ENCODE measurements at places on chromosomes 2 and 18. TPM values are rescaled to one million over a fixed set of nuclear protein-coding genes. Genes with fewer than 3 reads are reported as not detected.

GRCh38 chr18:56903686-56904085 is 243.2 kb upstream of the BOD1L2 start:
- DNase-seq: no peak

DNA sequence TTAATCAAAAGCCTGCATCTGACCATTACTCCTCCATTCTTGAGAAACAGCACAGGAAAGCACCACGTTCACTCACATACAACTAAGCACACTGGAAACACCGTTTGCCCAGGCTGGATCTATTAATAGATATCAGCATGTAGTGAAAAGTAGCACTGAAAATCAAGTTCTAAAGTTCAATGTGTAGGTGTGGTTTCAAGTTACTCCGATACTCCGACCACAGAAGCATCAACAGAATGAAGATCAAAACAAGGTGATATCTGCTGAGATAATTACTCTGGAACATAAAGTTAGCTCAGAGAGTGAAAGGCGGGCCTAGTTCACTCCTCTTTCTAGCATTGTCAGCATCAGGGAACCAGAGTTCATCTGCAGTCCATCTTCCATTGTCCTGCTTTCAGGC is 1367.4 kb upstream of the ACVR2A start:
- DNase-seq: no peak

DNA sequence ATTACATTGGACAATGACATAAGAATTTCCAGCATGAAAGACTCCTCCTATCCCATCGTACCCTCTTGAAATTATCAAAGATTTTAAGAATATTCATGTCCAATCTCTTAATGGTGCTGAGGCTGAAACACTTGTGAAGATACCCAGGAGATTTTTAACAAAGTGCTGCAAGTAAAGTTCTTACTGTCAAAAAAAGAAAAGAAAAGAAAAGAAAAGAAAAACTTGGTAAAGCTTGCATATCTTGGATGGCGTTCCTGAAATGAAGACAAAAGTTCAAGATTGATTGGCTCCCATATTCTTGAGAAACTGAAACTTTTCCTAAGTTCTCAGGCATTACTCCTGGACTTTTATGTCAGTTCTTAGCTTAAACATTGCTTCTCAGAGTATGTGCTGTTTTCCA is 1010.5 kb upstream of the PIK3C3 start:
- DNase-seq: no peak

DNA sequence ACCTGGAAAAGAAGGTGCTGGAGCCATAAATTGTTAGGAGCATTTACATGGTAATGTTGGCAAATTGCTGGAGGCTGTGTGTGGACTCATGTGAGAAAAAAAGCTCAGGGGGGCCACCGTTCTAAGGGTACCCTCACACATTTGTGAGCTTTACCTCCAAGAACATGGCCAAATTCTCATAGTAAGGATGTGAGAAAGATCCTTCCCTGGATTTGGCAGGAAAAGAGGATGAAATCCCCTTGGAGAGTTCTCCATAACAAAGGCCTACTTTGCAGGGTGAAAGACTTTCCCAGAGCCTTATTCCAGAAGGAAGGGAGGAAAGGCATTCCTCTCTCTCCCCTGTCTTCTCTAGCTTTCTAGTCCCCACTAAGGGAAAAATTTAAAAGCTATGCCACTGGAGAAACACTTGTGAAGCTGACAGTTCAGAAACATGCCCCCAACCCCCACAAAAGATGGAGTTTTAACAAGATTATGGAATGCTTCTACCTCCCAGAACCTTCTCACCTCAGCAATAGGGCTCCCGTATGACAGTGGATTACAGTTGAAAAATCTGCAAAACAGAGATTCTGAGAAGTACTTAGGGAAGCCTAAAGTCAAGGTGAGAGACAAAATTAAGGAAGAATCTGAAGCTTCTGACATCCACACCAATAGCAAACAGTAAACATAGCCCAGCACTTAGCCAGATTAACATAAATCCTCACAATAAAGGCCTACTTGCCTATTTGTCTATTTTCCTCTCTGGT is 20.2 kb upstream of the ERMN start:
- no peak for DNase-seq

DNA sequence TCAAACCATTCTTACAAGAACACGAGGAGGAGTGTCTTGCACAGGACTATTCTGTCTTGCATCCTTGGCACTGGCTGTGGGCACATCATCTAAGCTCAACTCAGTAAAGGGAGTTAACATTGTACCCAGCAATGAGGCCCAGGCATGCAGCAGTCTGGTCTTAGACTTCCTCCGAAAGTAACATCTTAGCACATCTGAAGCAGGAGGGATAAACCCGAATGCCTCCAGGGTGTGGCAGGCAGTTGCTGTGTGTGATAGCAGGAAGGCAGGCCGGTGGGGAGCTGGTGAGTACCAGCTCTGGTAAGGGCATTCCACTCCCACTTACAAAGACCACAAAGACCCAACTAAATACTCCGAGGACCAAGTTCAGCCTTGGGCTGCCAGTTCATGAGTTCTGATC is 206.3 kb downstream of the TSN start:
- no peak for DNase-seq

GRCh38 chr2:161990036-161990435 is 84.0 kb downstream of the DPP4 start:
- no peak for DNase-seq

DNA sequence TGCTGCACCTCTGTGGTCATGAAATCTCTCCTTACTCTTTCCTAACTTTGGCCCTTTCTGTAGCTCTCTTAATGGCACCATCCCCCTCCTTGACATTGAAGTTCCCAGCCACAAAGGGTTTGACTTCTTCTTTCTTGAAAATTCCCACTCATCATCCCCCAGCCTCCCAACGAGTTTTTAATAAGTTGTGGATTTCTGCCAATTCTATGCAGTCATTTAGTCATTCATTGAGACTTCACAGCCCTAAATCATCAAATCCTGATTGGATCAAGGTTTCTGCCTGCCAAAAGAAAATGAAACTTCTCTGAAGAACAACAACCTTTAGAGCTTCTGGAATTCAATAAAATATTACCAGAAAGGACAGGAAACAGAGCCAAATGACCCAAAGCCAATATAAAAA is 354.3 kb downstream of the CLIP4 start:
- DNase-seq: no peak

GRCh38 chr2:9693196-9693491 is 62.3 kb upstream of the YWHAQ start:
- no peak for DNase-seq

DNA sequence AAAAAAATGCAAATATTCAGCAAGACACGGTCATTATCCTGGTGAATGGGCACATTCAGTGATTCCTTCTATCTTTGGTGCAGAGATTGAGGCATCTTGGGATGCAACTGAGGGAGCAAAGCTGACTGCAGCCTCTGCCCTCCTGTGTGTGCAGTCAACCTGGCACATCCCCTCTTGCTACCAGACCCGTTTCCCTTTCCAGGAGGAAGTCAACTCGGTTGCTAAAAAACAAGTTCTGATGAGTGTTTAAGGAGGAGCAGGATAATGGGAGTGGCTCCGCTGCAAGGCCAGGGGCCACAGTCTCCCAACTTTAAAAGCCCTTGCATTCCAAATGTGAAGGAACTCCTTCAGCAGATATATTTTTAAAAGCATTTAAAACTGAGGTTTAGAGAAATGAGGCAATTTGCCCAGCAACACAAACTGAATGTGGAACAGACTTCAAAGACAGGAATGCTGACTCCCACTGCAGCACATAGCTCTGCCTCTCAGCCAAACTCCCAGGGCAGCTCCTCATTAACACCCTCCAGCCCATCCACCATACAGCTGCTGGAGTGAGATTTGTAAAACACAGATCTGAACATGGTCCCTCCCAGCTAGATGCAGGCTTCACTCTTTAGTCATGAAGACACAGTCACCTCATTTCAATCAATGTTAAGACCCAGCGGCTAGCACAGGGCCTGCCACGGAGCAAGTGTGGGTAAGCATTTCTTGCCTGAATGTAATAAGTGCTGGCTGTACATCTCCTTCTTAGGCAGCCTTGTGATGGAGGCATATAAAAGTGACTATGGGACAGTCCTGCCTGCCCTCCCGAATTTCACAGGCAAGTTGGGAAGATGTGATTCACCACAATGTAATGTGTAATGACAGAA is 54.3 kb downstream of the VSNL1 start:
- no peak for DNase-seq

- DNase-seq: no peak
These were observed 54.0 kb downstream of the CLASP1 start for GRCh38 chr2:121595012-121595891.

DNA sequence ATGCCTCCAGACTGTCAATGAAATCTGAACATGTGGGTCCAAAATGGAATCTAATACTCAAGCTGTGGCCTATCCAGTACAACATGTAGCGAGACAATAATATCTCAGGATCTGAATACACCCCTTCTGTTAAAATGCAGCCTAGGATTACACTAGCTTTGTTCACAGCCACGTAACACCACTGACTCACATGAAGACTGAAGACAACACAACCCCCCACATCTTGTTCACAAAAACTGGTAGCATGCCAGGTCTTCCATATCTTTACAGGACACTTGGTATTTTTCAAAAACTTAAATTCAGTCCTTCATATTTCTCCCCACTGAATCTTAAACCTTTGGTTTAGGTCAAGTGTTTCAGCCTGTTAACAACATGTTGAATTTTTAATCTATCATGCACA is 84.2 kb downstream of the SLC8A1 start:
- DNase-seq: no peak

DNA sequence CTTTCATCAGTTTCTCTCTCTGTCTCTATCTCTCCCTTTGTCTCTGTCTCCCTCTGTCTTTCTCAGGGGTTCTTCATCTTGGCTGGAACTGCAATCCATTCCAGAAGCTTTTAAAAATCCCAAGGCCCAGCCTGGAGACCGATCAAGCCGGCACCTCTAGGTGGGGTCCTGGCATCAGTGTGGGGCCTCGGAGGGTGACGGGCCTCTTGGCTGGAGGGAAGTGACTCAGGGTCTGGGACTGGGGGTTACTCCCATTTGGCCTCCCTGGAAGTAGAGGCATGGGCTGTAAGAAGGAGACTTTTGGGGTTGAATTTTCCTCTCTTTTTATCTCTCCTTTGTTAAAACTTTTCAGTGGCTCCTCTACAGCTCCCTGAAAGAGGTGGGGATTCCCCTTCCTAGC is 52.8 kb upstream of the OTOF start:
- no peak for DNase-seq

GRCh38 chr2:191670076-191670475 is 7.9 kb upstream of the NABP1 start:
- no peak for DNase-seq

Gene DNAH7
- not detected for total RNA-seq

Gene ABCG8
- not detected for total RNA-seq

Gene DSG3
- total RNA-seq: not detected
